Ascending aorta (tissue), 2 donors: ENCODE measurements at places on chromosomes 16 and 17. TPM values are rescaled to one million over a fixed set of nuclear protein-coding genes. Genes with fewer than 3 reads are reported as not detected.

DNA sequence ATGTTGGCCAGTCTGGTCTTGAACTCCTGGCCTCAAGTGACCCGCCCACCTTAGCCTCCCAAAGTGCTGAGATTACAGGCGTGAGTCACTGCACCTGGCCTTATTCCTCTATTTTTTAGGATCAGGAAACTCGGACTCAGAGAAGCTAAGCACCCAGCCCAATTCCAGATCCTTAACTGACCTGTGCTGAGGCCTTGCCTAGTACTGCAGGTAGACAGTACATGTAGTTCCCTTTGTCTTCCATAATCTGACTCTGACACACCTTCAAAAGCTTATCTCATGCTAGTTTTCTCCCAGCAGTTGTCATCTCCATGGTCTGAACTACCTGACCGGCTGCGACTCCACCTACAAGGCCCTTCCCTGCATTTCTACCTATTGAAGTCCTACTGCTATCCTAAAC is 65.7 kb upstream of the AXIN2 start:
- H3K27me3 ChIP-seq = no peaks in the 10 kb centered on the region
- no peak overlapping the region for H3K4me3 ChIP-seq
- H3K36me3 ChIP-seq = no peaks in the 10 kb centered on the region
- no peak overlapping the region for H3K27ac ChIP-seq
- DNase-seq = no peak

DNA sequence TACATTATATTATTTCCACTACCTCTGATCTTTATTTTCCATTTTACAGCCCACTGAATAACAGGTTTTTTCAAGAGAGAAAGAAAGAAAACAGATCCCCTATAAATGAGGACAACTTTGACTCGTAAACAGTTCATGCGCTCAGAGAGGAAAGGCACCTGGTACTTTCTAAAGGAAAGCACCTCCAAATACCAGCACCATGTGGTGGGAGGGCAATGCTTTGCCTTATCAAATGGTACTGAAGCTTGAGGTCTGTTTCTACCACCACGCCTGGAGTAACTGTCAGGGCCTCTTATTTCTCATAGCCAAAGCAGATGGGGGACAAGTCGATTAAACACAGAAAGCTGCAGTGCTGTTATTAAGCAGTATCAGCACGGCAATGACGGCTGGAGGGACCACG is 510.3 kb upstream of the ZFHX3 start:
- no peak for DNase-seq
- H3K4me3 ChIP-seq = no peak overlapping the region
- no peaks in the 10 kb centered on the region for H3K36me3 ChIP-seq
- H3K27me3 ChIP-seq = no peaks in the 10 kb centered on the region
- H3K27ac ChIP-seq = no peak overlapping the region

DNA sequence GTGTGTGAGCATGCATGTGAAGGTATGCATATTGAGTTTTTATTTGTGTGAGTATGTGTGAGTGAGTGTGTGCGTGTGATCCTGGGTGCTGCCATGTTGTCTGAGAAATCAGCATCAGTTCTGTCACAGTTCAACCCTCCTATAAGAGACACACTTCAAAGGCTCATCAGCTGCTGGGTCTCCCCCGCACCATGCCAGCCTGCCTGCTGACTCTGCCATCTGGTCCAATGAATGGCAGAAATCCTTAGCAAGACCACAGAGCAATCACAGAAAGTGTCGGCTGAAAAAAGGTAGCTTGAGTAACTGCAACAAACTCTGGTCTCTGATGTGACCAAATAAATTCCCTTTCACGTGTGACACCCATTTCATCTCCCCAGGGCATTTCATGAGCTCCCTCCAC is 381.8 kb upstream of the MAF start:
- H3K4me3 ChIP-seq = no peak overlapping the region
- no peaks in the 10 kb centered on the region for H3K4me1 ChIP-seq
- H3K27ac ChIP-seq = no peak overlapping the region
- no peaks in the 10 kb centered on the region for H3K27me3 ChIP-seq
- no peaks in the 10 kb centered on the region for H3K36me3 ChIP-seq
- no peak for DNase-seq

DNA sequence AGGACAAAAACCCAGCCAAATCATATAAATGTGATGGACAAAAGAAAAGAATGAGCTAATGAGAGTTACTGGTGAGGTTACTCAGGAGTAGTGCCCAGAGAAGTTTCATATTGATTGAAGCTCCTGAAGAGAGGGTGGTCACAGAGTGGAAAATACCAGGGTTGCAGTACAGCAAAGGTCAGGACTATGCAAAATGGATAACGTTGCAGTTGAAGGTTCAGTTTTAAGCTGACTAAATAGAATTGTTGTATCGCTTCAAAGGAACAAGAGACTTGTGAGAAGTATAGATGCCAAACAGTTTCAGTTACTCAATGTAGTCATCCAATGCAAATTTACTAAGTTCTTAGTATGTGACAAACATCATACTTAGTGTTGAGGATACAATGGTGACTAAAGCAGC is 47.1 kb downstream of the ABCA8 start:
- H3K4me3 ChIP-seq = no peak overlapping the region
- H3K27ac ChIP-seq = peak overlapping the region; percentile 70
- H3K4me1 ChIP-seq = peaks cover 26% of the 10 kb centered on the region
- no peaks in the 10 kb centered on the region for H3K27me3 ChIP-seq

- no peaks in the 10 kb centered on the region for H3K4me1 ChIP-seq
- no peaks in the 10 kb centered on the region for H3K36me3 ChIP-seq
- no peaks in the 10 kb centered on the region for H3K27me3 ChIP-seq
These were observed 40.9 kb downstream of the RAP1GAP2 start for GRCh38 chr17:2837147-2837561.

- H3K27me3 ChIP-seq = no peaks in the 10 kb centered on the region
- H3K36me3 ChIP-seq = peaks cover 71% of the 10 kb centered on the region
- no peak for DNase-seq
- H3K4me3 ChIP-seq = no peak overlapping the region
These were observed 7.8 kb downstream of the NR1D1 start for GRCh38 chr17:40092581-40092980.

GRCh38 chr16:4680673-4681470 is 12.5 kb upstream of the NUDT16L1 start:
- peak overlapping the region; percentile 62 for H3K27ac ChIP-seq
- no peak for DNase-seq
- no peaks in the 10 kb centered on the region for H3K27me3 ChIP-seq
- H3K4me1 ChIP-seq = no peaks in the 10 kb centered on the region
- H3K4me3 ChIP-seq = no peak overlapping the region

GRCh38 chr16:66352304-66352703 is 14.2 kb upstream of the CDH5 start:
- no peak overlapping the region for H3K4me3 ChIP-seq
- no peak for DNase-seq
- H3K27me3 ChIP-seq = no peaks in the 10 kb centered on the region
- H3K4me1 ChIP-seq = no peaks in the 10 kb centered on the region

GRCh38 chr17:69434164-69434579 is 19.7 kb downstream of the MAP2K6 start:
- no peaks in the 10 kb centered on the region for H3K36me3 ChIP-seq
- H3K27me3 ChIP-seq = no peaks in the 10 kb centered on the region
- H3K27ac ChIP-seq = no peak overlapping the region
- no peaks in the 10 kb centered on the region for H3K4me1 ChIP-seq
- H3K4me3 ChIP-seq = no peak overlapping the region

- no peak overlapping the region for H3K4me3 ChIP-seq
- H3K4me1 ChIP-seq = peaks cover 17% of the 10 kb centered on the region
- H3K36me3 ChIP-seq = peaks cover 30% of the 10 kb centered on the region
- H3K27me3 ChIP-seq = no peaks in the 10 kb centered on the region
- DNase-seq = no peak
These were observed 3.3 kb downstream of the VAT1 start for GRCh38 chr17:43018932-43019331.

DNA sequence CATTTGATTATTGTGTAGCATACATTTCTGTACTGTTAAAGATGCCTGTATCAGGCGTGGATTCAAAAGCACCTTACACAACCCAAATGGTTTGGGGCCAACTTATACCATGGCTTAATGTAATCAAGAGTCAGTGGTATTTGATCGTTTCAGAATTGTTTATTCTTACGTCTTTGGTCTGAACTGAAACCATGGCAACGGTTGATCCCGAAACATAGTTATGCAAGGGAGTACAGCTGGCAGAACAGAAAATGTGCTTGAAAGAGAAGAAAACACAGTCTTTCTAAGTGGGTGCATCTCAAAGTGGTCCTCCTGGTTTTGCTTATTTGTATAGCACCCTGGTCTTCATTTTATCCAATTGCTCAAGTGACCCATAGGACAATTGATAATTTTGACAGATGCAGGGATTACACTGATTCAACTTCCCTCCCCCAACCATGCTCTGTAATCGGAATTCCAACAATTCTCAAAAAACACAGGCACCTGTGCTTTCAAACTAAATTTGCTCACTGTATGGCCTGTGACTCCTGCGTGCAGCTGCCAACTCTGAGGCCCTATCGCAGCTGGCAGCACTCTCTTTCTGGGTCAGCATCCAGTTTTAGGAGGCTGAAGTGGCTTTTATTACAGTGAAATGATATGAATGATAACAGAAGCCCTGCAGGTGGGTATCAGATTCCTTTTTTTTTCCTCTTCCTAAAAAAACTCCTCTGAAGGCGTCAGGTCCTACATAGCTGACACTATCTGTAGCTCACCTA is 77.0 kb upstream of the AXIN2 start:
- no peak for DNase-seq
- H3K4me1 ChIP-seq = no peaks in the 10 kb centered on the region
- no peaks in the 10 kb centered on the region for H3K36me3 ChIP-seq
- no peaks in the 10 kb centered on the region for H3K27me3 ChIP-seq

- H3K36me3 ChIP-seq = no peaks in the 10 kb centered on the region
- peaks cover 5% of the 10 kb centered on the region for H3K27me3 ChIP-seq
- no peak overlapping the region for H3K27ac ChIP-seq
- DNase-seq = no peak
- no peak overlapping the region for H3K4me3 ChIP-seq
These were observed 211.6 kb upstream of the FOXF1 start for GRCh38 chr16:86298758-86299134.

- no peak for DNase-seq
- no peaks in the 10 kb centered on the region for H3K27me3 ChIP-seq
- no peak overlapping the region for H3K4me3 ChIP-seq
- H3K27ac ChIP-seq = no peak overlapping the region
- no peaks in the 10 kb centered on the region for H3K36me3 ChIP-seq
These were observed 4.4 kb downstream of the PRSS36 start for GRCh38 chr16:31145398-31145990.

DNA sequence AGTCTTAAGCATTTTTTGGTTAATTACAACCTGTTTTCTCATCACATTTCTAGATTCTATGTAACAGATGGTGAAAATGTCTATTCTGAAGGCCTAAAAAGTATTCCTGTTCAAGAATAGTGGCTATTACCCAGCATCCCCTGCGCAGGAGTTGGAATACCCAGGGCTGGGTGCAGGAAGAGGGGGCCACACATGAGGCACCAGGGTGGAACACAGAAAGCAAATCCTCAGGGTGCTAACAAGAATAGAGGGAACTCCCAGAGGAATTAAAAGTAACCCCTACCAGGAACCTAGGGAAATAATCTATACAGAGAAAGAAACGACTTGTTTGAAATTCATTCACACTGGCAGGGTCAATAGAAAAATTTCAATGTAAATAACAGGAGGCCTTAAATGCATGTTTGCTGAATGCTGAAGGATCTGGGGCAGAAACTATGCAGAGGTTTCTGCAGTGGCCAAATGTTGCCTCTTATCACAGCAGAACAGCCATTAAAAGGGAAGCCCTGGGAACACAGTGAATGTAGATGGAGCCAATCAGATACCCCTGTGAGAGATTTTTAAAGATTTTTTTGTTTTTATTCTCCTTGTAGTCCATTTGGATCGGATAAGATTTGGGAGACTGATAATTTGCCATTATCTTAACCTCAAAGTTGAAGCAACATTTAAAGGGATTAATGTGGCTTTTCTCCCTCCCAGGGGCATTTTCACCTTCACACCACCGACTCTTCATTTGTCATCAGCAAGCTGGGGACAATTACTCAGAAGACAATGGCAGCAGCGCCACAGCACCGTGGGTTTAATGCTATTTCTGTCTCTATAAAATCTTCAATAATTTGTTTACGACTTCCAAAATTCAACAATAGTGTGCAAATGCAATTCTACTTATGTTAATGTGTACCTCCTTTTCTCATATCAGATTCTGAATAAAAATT is 196.0 kb upstream of the PSMD7 start:
- no peak overlapping the region for H3K4me3 ChIP-seq
- H3K4me1 ChIP-seq = no peaks in the 10 kb centered on the region
- no peaks in the 10 kb centered on the region for H3K36me3 ChIP-seq

GRCh38 chr16:65095906-65096305 is 26.0 kb downstream of the CDH11 start:
- no peak overlapping the region for H3K4me3 ChIP-seq
- no peak for DNase-seq
- no peaks in the 10 kb centered on the region for H3K4me1 ChIP-seq
- H3K36me3 ChIP-seq = no peaks in the 10 kb centered on the region

- H3K36me3 ChIP-seq = no peaks in the 10 kb centered on the region
- H3K27me3 ChIP-seq = no peaks in the 10 kb centered on the region
- H3K27ac ChIP-seq = peak overlapping the region; percentile 44
- H3K4me1 ChIP-seq = peaks cover 18% of the 10 kb centered on the region
- H3K4me3 ChIP-seq = no peak overlapping the region
These were observed 704.1 kb downstream of the CDH11 start for GRCh38 chr16:64417711-64418227.

DNA sequence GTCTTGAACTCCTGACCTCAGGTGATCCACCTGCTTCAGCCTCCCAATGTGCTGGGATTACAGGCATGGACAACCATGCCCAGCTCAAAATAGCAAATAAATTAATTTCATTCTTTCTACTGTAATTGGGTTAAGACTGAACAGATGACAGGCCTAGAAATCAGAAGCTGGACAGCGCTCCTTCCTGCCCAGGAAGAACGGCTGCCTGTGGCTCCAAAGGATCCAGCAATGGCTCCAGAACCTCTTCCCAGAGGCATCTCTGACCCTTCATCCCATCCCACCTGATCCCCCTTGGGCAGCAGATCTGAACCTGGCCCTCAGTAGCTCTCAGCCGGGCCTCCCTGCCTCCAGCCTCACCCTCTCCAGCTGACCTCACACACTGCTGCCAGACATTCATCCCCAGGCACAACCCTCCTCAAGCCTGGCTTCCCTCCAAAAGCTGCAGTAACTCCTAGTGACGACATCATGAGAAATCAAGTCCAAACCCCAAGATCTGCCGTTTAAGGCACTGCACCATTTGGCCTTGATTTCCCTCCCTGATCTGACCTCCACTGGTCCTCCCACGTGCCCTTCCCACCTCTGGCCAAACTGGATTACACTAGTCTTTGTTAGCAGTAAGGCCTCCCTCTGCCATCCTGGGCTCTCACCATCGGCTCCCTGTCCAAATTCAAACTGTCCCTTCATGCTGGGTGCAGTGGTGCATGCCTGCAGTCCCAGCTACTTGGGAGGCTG is 3.1 kb upstream of the MIF4GD start:
- H3K4me3 ChIP-seq = no peak overlapping the region
- H3K27me3 ChIP-seq = no peaks in the 10 kb centered on the region
- no peak overlapping the region for H3K27ac ChIP-seq
- H3K36me3 ChIP-seq = no peaks in the 10 kb centered on the region
- peaks cover 15% of the 10 kb centered on the region for H3K4me1 ChIP-seq

- DNase-seq = no peak
- no peaks in the 10 kb centered on the region for H3K4me1 ChIP-seq
- no peak overlapping the region for H3K4me3 ChIP-seq
These were observed 70.9 kb upstream of the METRNL start for GRCh38 chr17:83008526-83008925.

The SGCA gene
- 78.5 TPM for total RNA-seq

The RGS11 gene
- 32.6 TPM for total RNA-seq

The TCAP gene
- not detected for total RNA-seq

The NPB gene
- total RNA-seq = 1.5 TPM

The ENPP7 gene
- total RNA-seq = 2.2 TPM

The SDK2 gene
- 8.1 TPM for total RNA-seq

The ABCA9 gene
- 10.9 TPM for total RNA-seq

The IL17C gene
- total RNA-seq = not detected

The ZFPM1 gene
- total RNA-seq = 5.5 TPM
